Heart right ventricle (tissue), 16 donors: ENCODE measurements at places on chromosomes 16 and 17. TPM values are rescaled to one million over a fixed set of nuclear protein-coding genes. Genes with fewer than 3 reads are reported as not detected.

The CCL7 gene
- total RNA-seq: not detected

The TBC1D3E gene
- total RNA-seq: not detected

The ZNF205 gene
- 7.6 TPM for total RNA-seq

- no peak for DNase-seq
Measured at GRCh38 chr17:30819971-30820705, 4.4 kb downstream of the CRLF3 start.

- no peak for DNase-seq
Measured at GRCh38 chr16:31488468-31489297, 5.8 kb downstream of the SLC5A2 start.

GRCh38 chr17:56707312-56708219 is 114.1 kb downstream of the NOG start:
- no peak for DNase-seq

- no peak for DNase-seq
Measured at GRCh38 chr16:73891129-73891542, 405.5 kb upstream of the PSMD7 start.

The CHST5 gene
- total RNA-seq: 0.30 TPM

- no peak for DNase-seq
Measured at GRCh38 chr17:7729816-7730215, 12.3 kb downstream of the DNAH2 start.

DNA sequence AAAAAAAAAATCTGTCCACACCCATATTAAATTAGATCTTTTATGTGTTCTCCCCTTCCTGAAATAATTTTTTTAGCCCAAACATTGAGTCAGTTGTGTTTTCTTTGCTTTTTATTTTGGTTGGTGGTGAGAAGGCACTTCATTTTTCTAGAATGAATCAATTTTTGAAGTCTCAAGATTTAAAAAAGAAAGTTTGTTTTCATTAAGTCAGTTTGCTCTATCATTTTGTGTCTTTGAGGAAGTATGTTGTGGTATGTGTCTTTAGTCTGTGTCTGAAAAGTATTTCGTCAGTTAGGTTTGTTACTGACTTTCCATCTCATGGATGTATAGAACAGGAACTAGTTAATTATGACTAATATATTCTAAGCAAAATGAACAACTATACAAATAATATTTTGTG is 3.8 kb downstream of the IGF2BP1 start:
- DNase-seq: no peak

The TEKT3 gene
- not detected for total RNA-seq
